ENCODE measurements at places on chromosomes 3 and 15.

GRCh38 chr3:13762906-13763305, 117.0 kb downstream of the WNT7A start:
- no peak for DNase-seq

DNA sequence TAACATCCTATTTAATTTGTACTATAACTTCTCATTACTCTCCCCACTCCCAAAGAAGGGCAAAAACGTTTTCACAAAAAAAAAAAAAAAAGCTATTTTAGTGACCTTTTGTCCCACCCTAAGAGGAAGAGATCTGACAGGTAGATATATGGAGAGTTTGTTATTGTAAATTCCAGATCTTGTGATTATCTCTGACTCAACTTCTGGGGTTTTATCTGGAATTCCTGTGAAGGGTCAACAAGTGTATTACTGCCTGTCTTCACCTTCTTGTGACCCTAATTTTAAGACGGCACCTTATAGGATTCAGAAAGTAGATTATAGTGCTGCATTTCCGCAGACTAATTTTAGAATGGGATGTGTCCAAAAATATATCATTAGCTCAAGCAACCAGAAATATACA, 205.9 kb upstream of the CDIN1 start:
- no peak for DNase-seq

DNA sequence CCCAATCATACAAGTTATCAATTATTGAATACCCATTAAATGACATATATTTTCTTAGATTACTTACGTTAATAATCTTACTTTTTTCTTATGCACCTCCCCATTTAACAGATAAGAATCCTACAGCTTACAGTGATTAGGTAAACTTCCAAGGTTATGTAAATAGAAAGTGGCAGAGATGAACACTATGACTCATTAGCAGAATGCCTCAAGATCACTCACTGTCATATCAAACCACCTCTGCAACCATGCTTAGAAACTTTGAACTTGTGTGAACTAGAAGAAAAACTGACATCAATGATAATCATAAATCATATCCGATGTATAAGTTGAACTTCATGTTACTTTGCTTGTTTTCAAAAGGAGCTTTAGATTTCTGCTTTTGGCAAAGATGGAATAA, 911.6 kb upstream of the ARPP21 start:
- no peak for DNase-seq

GRCh38 chr3:27935492-27935891, 213.4 kb upstream of the EOMES start:
- DNase-seq, result no peak

GRCh38 chr3:49523756-49524747, 30.2 kb upstream of the BSN start:
- no peak for DNase-seq

DNA sequence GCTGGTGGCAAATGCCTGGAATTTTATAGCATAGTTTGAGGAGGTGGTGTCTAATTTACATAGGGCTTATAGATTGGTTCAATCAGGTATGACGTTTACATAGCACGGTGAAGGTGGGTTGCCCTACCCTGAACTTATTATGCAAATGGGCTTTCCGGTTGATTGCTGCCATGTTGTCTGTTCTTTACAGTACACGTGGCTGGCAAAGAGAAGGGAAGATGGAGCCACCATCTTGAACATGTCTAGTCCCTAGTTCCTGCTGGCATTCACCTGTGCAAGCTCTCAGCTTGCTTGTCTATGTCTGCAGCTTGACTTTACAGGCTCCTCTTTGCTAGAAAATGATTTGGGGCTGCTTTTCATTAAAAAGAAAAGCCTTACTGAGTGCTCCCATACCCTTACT, 14.0 kb upstream of the STAC start:
- no peak for DNase-seq

DNA sequence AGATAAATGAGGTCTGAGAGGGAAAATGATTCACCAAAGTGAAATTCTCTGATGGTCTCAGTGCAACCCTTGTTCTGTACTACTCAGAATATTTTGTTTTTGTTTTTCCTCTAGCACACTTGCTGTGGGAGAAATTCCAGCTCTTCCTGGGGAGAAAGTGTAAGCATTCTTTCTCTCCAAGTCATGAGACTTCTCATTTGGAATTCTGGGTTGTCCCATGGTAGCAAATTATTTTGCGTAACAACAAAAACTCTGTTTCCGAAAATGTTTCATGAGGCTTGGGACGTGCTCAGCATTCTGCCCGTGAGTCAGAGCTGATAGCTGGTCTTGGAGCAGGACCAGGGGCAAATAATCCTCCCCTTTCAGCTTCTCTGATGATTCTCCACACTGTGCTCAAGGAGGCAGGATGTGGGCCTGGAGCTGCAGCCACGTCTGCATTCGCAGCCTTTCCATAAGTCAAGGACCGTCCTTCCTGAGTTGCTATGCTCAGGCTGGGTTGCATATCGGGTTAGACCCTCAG, 70.3 kb downstream of the SENP2 start:
- DNase-seq, result no peak

- DNase-seq, result no peak
Observed at GRCh38 chr15:71674354-71674753, 136.0 kb upstream of the NR2E3 start.

GRCh38 chr3:132870541-132870940, 148.3 kb upstream of the NPHP3 start:
- no peak for DNase-seq

DNA sequence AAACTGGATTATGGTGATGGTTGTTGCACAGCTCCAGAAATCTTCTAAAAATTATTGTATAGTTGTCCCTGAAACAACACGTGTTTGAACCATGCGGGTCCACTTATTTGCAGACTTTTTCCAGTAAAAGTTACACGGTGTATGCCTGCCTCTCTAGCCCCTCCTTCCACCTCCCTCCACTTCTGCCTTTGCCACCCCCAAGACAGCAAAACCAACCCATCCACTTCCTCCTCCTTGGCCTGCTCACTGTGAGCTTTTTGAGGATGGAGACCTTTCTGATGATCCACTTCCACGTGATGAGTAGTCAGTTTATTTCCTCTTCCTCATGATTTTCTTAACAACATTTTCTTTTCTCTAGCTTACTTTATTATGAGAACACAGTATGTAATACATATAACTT, 5.4 kb downstream of the CYFIP1 start:
- DNase-seq, result no peak

GRCh38 chr15:26197719-26198118, 334.6 kb upstream of the ATP10A start:
- DNase-seq, result peak; percentile 42

DNA sequence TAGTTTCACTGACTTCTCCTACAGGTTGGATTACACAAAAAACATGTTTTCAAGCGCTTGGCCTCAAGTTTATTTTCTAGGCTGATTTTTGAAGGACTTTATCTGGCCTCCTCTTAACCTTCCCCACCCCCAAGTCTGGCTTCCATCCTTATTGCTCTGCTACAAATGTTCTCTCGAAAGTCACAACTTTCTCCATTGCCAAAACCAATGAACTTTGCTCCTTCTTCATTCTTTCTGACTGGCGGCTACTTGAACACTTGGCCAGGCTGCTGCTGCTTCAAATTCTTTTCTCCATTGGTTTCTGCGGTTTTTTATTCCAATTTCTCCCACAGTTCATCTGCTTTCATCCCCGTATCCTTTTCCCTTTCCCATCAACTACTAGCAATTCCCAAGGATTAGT, 106.6 kb downstream of the TOP2B start:
- no peak for DNase-seq

DNA sequence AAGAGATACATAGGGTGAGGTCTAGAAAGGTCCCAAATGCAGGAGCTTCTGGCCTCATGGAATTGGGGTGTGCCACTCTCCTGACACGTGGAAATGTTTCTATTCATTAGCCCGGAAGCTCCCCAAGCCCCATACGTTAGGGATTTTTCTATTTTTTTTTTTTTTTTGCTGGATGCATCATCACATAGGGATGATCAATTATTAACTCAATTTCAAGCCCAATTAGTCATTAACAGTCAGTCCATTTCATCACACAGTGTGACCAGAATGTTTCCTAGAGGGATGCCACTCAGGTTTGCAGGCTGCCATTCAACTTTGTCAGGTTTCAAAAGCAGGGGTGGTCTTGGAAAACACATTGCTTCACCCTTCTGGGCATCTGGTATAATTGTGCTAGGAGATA, 40.7 kb upstream of the MKRN3 start:
- no peak for DNase-seq

DNA sequence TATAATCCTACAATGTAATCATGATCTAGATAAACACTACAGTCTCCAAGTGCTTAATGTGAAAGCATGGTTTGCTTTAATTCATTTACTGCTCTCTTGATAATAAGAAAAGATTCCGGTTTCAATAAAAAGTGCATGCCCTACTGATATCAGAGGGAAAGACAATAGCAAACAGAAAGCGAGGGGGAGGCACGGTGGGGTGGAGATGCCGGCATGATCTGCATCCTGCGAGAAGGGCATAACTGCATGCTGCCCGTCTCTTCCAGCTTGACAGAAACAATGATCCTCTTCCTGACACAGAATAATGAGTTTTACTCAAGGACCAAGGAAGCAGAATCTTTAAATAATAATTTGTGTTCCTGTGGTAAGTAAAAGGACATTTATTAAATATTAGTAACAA, 51.7 kb downstream of the GOLIM4 start:
- no peak for DNase-seq

GRCh38 chr15:45376300-45376928, 1.9 kb downstream of the GATM start:
- no peak for DNase-seq

DNA sequence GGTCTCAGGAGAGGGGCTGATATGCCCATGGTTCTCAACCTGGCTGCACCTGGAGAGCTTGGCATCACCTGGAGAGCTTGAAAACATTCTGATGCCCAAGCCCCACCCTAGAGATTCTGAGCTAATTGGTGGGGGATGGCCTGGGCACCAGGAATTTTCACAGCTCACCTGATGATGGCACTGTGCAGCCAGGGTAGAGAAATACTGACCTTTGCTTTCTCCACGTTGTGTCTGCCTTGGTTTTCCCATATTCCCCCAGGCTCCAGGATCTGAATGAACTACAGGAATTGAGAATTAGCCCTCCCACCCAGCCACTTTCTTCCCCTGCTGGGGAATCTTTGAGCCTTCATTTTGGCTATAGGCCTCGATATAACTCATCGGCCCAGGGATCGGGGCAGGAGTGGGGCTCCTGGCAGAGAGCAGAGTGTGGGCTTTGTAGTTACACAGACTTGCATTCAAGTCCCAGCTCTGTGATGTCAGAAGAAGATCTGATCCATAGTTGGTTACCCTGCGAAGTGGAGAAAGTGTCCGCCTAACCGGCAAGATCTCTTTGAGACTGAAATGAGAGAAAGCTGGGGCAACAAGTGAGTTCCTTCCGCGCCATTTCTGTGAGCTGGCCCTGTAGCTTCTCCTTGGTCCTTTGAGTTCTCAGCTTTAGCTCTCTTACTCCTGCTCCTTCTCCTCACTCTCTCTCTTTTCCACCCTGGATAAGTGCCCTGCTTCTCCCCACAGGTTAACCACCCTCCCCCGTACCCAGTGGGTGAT, 33.1 kb upstream of the UBE2Q2 start:
- no peak for DNase-seq

DNA sequence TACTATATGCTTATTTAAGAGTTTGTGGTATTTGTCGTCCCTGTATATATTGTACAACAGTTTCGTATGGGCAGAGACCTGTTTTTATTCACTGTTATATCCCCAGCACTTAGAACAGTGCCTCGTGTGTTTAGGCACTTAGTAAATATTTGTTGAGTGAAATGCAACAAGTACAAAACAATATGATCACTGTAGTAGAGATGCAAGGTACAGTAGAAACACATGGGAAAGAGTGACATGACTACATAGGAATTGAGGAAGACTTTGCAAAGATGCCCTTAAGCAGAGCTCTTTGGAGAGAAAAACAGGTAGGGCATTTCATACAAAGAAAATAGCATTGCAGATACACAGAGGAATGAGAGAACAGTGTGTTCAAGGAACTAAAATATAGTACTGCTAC, 18.3 kb downstream of the RASA2 start:
- no peak for DNase-seq

- DNase-seq, result no peak
Observed at GRCh38 chr3:170171563-170171962, 10.0 kb downstream of the PHC3 start.

DNA sequence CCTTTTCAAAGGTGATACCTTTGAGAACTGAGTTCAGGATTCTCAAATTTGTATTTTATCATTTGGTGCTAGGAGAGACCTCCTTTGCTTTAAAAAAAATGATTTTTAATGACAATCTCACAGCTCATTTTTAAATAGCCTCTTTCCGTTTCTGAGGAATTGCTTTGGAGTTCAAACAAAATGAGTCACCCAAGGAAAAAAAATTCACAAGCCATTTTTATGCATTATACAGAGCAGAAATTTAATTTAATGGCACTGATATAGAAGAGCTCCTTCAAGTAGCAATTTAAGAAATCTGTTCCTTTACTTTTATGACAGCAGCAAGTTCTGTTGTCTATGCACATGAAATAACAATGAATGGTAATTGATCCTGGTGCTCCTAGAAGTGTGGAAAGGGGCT, 337.9 kb upstream of the KCNMB2 start:
- DNase-seq, result no peak

DNA sequence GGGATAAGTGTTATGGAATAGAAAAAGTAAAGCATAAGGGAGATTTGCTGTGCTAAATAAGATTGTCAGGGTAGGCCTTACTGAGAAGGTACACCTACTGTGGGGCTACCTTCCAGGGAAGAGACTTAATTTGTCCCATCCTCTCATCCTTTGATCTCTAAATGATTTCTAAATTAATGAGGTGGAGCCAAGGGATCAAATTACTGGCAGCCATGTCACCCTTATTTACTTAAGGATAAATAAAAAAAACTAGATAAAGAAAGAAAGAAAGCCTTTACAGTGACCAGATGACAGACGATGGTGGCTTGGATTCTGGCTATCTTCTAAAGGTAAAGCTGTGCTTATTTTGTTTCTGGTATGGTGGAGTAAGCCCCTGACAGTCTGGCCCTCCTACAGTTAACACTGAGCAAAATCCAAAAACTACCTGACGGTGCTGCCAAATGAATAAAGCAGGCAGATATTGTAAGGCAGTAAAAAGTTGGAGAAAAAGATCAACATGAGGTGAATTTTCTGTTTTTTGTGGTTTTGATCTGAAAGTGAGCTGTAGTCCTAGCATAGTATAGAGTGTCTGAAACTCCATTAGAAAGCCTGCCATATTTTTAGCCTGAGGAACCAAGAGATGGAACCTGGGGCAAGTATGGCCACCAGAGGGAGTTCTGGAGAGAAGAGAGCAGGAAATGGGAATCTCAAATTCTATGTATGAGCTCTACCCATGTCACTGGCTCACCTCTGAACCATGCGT, 285.1 kb upstream of the MANF start:
- DNase-seq, result peak; percentile 43

DNA sequence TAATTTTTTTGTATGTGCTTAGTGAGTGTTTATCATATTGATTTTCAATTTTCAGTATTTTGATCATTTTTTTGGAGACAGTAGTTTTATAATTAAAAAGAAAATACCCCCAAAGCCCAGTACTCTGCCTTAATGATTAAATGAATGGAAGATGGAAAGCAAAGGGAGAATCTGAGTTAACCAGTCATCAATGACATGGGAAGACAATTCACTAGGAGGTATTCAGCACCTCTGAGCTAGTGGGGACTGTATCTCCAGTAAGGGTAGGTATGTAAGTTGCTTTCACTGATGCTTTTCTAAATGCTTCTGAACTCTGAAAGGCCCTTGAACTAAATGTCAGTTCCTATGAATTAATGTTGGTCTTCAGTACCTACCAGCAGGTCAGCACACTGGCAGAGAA, 590.4 kb upstream of the DPPA4 start:
- no peak for DNase-seq

GRCh38 chr3:98594628-98595324, 1.4 kb upstream of the CPOX start:
- DNase-seq, result no peak
